Iris pigment epithelial cell (primary cell): ENCODE measurements at places on chromosomes 11 and 22.

DNA sequence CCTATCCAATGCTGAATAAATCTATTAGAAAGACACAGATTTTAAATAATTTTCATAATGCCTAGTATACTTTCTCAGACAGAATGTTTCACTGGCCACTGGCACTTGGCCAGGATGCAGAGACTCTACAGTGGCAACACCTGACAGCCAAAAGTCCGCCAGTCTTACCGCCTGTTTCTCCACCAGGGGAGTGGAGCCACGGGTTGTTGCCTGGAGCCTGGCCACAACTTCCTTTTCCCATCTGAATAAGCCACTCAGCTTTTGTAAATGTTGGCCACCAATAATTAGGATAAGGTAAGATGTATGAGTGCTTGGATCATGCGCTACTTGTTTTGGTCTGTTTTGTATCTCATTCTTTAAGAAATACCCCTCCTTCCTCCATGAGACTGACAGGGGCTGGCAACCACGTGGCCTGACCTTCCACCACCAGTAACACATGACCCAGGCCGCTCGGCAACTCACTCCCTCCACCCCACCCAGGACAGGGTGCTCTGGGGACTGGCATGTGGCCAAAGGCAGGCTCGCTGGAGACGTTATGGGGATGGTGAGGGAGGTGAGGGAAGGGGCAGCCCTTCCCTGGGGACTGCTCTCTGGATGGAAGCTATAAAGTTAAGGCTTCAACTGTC is 93.0 kb upstream of the BID start:
- no peak for DNase-seq

- DNase-seq = peak; percentile 69
These were observed 4.7 kb downstream of the C11orf52 start for GRCh38 chr11:111923351-111923788.

- peak; percentile 74 for DNase-seq
These were observed 1.5 kb downstream of the RAB30 start for GRCh38 chr11:83070044-83070701.

GRCh38 chr11:85582111-85582510 is 45.0 kb downstream of the DLG2 start:
- no peak for DNase-seq

- DNase-seq = no peak
These were observed 758 bp downstream of the PDXP start for GRCh38 chr22:37659066-37659896.

DNA sequence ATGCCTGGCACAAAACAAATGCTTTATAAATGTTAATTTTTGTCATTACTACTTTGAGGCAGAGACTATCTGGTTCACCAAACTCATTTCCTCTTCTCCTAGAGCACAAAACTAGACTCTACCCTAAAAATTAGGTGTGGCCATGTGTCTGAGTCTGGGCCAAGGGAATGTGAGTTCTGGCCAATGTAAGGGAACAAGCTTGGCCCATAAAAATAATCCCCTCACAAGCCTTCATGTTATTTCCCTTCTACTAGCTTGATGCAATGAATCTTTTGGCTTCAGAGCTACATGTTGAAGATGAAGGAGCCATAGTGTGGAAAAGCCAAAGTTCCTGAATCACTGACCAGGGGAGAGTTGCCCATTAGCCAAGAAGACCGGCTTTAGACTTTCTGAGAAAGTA is 406.5 kb upstream of the CCDC90B start:
- no peak for DNase-seq

DNA sequence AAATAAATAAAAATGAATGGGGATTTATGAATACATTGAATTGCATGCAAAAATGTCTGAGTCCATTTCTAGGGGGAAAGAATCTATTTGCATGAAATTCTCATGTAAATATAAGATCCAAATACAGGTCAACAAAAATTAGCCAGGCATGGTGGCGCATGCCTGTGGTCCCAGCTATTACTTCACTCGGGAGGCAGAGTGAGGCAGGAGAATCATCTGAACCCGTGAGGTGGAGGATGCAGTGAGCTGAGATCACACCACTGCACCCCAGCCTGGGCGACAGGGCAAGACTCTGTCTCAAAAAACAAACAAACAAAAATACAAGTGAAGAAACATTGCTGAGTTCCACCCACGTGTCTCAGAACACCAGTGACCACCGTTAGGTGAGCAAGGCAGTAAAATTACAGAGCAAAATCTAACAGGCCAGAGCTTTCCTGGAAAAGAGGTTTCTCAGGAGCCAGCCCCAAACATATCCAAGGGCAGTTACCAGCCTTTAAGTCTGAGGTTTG is 17.3 kb downstream of the PACSIN2 start:
- peak; percentile 70 for DNase-seq

- DNase-seq = no peak
These were observed 29.0 kb downstream of the TXN2 start for GRCh38 chr22:36452250-36452977.

GRCh38 chr22:20393705-20394476 is at the start of gene ZNF74:
Gene ZNF74 (plus strand): TSS chr22:20394151. CDS start chr22:20394629, 478 bp downstream.
- peak; percentile 92 for DNase-seq
